Neural progenitor cell (in vitro differentiated cells): ENCODE measurements at places on chromosomes 3 and 15. TPM values are rescaled to one million over a fixed set of nuclear protein-coding genes. Genes with fewer than 3 reads are reported as not detected.

Gene TGFBR2
- 5.8 and 7.3 TPM in 2 replicates for total RNA-seq

Gene MYL3
- not detected in 2 replicates for total RNA-seq

Gene FES
- 11.7 and 14.1 TPM in 2 replicates for total RNA-seq

Gene POPDC2
- total RNA-seq, result 0.95 and 1.5 TPM in 2 replicates

Gene GOLGA8M
- total RNA-seq, result not detected in 2 replicates

Gene CP
- total RNA-seq, result 0.90 TPM in 1 of 2 replicates, not detected in the other

Gene GRAMD2A
- 0.40 and 0.43 TPM in 2 replicates for total RNA-seq

Gene BCL2A1
- not detected in 2 replicates for total RNA-seq

GRCh38 chr3:197718891-197719290 lies 17.8 kb downstream of the RUBCN start:
- H3K4me3 ChIP-seq, result no peak overlapping the region
- H3K27me3 ChIP-seq, result no peaks in the 10 kb centered on the region
- H3K4me1 ChIP-seq, result no peaks in the 10 kb centered on the region
- no peak for DNase-seq
- no peaks in the 10 kb centered on the region for H3K36me3 ChIP-seq
- no peak overlapping the region for H3K27ac ChIP-seq

GRCh38 chr15:36837246-36837645 lies 257.8 kb downstream of the CDIN1 start:
- H3K27me3 ChIP-seq, result no peaks in the 10 kb centered on the region
- no peaks in the 10 kb centered on the region for H3K4me1 ChIP-seq
- H3K36me3 ChIP-seq, result no peaks in the 10 kb centered on the region
- H3K4me3 ChIP-seq, result no peak overlapping the region

GRCh38 chr3:966341-966740 lies 126.5 kb upstream of the CNTN6 start:
- no peaks in the 10 kb centered on the region for H3K27me3 ChIP-seq
- H3K36me3 ChIP-seq, result no peaks in the 10 kb centered on the region
- no peak for DNase-seq
- H3K27ac ChIP-seq, result no peak overlapping the region

DNA sequence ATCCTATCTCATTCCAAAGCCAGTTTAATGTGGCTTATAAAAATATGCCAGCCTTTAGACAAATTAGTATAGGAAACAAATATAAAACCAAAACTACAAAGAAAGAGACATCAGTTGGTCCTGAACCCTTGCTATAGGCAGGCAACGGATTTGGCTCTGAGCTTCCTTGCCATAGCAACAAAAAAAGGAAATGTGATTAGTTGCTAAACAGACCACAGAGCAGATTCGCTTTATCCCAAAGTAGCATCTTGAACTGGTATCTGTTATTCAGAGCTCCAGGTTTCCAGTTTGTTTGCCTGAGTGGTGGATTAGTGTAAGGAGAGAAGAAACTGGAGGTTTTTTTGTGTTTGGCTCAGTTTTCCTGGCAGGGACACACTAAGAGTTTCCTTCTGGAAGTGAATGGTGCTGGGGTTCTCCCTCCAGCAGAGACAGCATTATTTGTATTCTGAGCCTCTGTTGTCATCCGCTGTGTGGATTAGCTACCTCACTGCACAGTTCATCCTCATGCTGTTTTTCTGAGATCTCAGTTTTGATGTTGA lies 44.1 kb downstream of the CHST2 start:
- DNase-seq, result peak; percentile 41
- H3K36me3 ChIP-seq, result no peaks in the 10 kb centered on the region
- no peaks in the 10 kb centered on the region for H3K27me3 ChIP-seq
- no peak overlapping the region for H3K4me3 ChIP-seq
- no peak overlapping the region for H3K27ac ChIP-seq

- no peaks in the 10 kb centered on the region for H3K27me3 ChIP-seq
- peak within 1 kb of the TSS; percentile 100 for H3K27ac ChIP-seq
- DNase-seq, result peak; percentile 93
- peak within 1 kb of the TSS; percentile 86 for H3K4me3 ChIP-seq
Measured at GRCh38 chr3:184361532-184361931, at the start of the genes CLCN2 and POLR2H. CLCN2 (minus strand) TSS chr3:184361605; CDS start chr3:184361479, 126 bp downstream. POLR2H (plus strand) TSS chr3:184361710; CDS start chr3:184363493, 1,783 bp downstream.

GRCh38 chr3:99548674-99549073 lies 89.7 kb upstream of the COL8A1 start:
- DNase-seq, result no peak
- H3K36me3 ChIP-seq, result no peaks in the 10 kb centered on the region
- H3K27ac ChIP-seq, result no peak overlapping the region
- H3K4me1 ChIP-seq, result peaks cover 5% of the 10 kb centered on the region
- no peaks in the 10 kb centered on the region for H3K27me3 ChIP-seq

DNA sequence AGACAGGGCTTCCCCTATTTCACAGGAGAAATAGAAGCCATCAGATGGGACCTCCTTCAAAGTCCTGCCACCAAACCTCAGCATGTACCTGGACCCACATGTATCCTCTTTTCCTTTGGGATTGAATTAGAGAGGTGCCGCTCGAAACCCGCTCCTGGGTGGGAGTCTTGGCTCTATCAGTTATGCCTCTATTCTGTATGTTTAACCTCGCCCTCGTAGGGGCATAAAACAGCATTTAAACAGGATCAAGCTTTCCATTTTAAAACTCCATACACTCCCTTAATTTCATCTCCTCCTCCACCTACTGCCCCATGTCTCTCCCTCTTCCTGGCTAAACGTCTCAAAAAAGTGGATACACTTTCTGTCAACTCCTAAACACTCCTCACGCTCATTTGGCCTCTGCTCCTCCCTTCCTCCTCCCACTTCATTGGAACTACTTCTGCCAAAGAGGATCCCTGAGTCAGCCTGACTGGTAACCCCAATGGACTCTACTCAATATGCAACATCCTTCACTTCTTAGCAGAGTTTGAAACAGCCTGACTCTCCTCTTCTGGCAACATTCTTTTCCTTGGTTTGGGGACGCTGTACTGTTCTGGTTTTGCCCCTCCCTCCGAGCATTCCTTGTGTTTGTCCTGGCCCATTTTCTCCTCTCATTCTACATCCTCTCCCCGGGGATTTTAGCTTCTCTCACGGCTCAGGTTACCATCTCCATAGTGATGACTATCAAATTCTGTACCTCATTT lies 23.0 kb upstream of the MUC20 start:
- peak overlapping the region; percentile 82 for H3K27ac ChIP-seq
- H3K4me1 ChIP-seq, result peaks cover 39% of the 10 kb centered on the region
- no peaks in the 10 kb centered on the region for H3K27me3 ChIP-seq

DNA sequence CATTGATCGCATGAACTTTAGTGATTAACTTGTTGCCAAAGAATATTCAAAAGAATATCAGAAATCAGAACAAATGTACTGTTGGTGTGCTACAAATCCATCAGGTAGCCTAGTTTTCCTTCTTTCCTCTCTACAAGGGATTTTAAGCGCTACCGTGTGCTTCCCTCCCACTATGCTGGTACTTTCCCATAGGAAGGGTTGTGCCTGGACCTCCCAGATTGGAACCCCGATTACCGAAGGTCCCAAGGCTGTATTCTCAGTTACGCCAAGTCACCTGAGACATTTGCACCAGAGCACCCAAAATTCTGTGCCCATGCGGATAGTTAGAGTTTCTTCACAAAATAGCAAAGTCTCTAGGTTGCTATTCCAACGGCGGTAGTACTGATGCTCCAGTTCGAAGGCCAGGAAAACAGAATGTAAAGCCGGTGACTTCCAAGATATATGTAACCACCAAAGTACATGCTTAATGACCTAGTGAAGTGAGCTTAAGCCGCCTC lies 23.4 kb upstream of the GATM start:
- peaks cover 7% of the 10 kb centered on the region for H3K36me3 ChIP-seq
- peak overlapping the region; percentile 66 for H3K4me3 ChIP-seq
- H3K27ac ChIP-seq, result no peak overlapping the region
- no peak for DNase-seq
- H3K4me1 ChIP-seq, result peaks cover 11% of the 10 kb centered on the region

DNA sequence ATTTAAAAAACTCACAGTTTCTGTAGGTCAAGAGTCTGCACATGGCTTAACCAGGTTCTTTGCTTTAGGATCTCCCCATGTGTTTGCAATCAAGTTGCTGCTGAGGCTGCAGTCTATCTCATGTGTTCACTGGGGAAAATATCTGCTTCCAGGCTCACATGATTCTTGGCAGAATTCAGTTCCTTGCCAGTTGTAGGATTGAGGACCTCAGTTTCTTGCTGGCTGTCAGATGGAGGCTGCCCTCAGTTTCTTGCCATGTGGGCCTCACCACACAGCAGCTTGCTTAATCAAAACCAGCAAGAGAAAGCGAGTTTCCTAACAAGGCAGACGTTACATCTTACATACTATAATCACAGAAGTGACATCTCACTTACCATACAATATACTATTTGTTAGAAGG lies 10.0 kb upstream of the TBC1D5 start:
- no peaks in the 10 kb centered on the region for H3K27me3 ChIP-seq
- H3K27ac ChIP-seq, result no peak overlapping the region
- H3K4me1 ChIP-seq, result no peaks in the 10 kb centered on the region
- H3K36me3 ChIP-seq, result no peaks in the 10 kb centered on the region
- no peak for DNase-seq

GRCh38 chr3:71271596-71271995 lies 311.9 kb downstream of the FOXP1 start:
- no peak overlapping the region for H3K4me3 ChIP-seq
- no peak overlapping the region for H3K27ac ChIP-seq
- no peaks in the 10 kb centered on the region for H3K27me3 ChIP-seq
- H3K4me1 ChIP-seq, result peaks cover 3% of the 10 kb centered on the region

- DNase-seq, result no peak
- no peak overlapping the region for H3K27ac ChIP-seq
- no peaks in the 10 kb centered on the region for H3K4me1 ChIP-seq
- H3K4me3 ChIP-seq, result no peak overlapping the region
Measured at GRCh38 chr3:111585217-111585616, 9.9 kb downstream of the ZBED2 start.

- no peak overlapping the region for H3K27ac ChIP-seq
- H3K27me3 ChIP-seq, result no peaks in the 10 kb centered on the region
- H3K4me3 ChIP-seq, result no peak overlapping the region
- DNase-seq, result no peak
- no peaks in the 10 kb centered on the region for H3K36me3 ChIP-seq
Measured at GRCh38 chr3:94431876-94432570, 369.2 kb downstream of the NSUN3 start.

DNA sequence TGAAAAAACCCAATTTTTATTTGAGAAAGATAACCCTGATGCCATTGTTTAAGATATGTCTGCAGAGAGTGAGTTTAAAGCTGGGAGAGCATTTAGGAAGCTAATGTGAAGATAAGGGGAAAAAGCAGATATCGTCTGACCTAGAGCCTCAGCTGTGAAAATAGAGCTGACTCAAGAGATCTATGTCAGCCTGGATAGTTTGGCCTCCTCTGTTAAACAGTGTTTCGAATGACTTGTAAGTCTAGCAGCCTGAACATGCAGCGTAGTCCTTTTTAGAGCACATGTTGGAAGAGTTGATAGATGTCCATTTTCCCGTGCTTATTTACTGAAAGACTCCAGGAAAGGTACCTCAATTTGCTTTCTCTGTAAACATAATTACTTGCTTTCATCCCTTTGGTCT lies 48.1 kb downstream of the ALCAM start:
- H3K27ac ChIP-seq, result no peak overlapping the region
- no peak overlapping the region for H3K4me3 ChIP-seq
- DNase-seq, result no peak
- H3K27me3 ChIP-seq, result no peaks in the 10 kb centered on the region
- no peaks in the 10 kb centered on the region for H3K36me3 ChIP-seq
- no peaks in the 10 kb centered on the region for H3K4me1 ChIP-seq

GRCh38 chr3:100002599-100003350 lies 111.5 kb downstream of the FILIP1L start:
- no peak for DNase-seq
- peaks cover 9% of the 10 kb centered on the region for H3K4me1 ChIP-seq
- H3K4me3 ChIP-seq, result no peak overlapping the region
- no peaks in the 10 kb centered on the region for H3K36me3 ChIP-seq

GRCh38 chr15:84590406-84590805 lies 10.4 kb upstream of the ZSCAN2 start:
- no peak for DNase-seq
- H3K4me1 ChIP-seq, result no peaks in the 10 kb centered on the region
- no peak overlapping the region for H3K4me3 ChIP-seq
- no peak overlapping the region for H3K27ac ChIP-seq
- no peaks in the 10 kb centered on the region for H3K36me3 ChIP-seq

- no peaks in the 10 kb centered on the region for H3K4me1 ChIP-seq
- DNase-seq, result no peak
- no peaks in the 10 kb centered on the region for H3K27me3 ChIP-seq
- H3K36me3 ChIP-seq, result no peaks in the 10 kb centered on the region
- no peak overlapping the region for H3K27ac ChIP-seq
- no peak overlapping the region for H3K4me3 ChIP-seq
Measured at GRCh38 chr3:100105501-100105900, 8.8 kb downstream of the FILIP1L start.

DNA sequence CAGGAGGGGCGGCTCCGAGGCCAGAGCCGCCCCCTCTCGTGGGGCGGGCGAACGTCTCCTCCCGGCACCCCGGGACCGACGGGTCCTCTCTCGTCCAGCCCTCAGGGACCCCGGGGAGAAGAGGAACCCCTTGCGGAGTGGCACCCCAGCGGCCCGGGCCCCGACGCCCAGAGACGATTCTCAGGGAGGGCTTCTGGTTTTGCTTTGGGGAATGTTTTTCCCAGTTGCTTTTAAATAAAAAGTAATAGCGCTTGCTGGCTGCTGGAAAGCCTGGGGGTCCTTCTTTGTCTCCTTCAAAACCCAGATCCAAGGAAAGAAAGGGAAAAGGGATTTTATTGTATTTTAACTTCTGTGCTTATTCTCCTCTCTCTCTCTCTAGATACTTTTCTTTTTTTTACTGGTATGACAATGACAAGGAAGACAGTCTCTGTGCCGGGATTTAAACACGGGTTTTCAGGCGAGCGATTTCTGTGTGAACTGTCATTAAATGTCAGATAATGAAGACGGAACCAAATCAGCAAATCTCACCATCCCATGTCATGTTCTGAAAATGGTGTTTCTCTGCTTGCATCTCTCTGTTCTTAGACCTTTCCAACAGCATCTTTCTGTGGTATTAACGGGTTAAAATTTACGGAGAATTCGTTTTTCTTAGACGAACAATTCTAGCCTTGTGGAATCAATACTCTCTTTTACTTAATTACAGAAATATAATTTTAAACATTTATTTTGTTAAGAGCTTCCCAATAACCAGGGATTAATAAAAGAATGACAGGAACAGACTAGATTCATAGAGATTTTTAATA lies 530 bp upstream of the PCOLCE2 start:
- peaks cover 14% of the 10 kb centered on the region for H3K27me3 ChIP-seq
- no peaks in the 10 kb centered on the region for H3K36me3 ChIP-seq
- peak overlapping the region; percentile 62 for H3K4me3 ChIP-seq

GRCh38 chr15:35495080-35495479 lies 50.9 kb downstream of the DPH6 start:
- DNase-seq, result no peak
- no peaks in the 10 kb centered on the region for H3K27me3 ChIP-seq
- H3K27ac ChIP-seq, result no peak overlapping the region
- H3K4me3 ChIP-seq, result no peak overlapping the region
- no peaks in the 10 kb centered on the region for H3K36me3 ChIP-seq
